ENCODE measurements at places on chromosomes 3 and 15.

DNA sequence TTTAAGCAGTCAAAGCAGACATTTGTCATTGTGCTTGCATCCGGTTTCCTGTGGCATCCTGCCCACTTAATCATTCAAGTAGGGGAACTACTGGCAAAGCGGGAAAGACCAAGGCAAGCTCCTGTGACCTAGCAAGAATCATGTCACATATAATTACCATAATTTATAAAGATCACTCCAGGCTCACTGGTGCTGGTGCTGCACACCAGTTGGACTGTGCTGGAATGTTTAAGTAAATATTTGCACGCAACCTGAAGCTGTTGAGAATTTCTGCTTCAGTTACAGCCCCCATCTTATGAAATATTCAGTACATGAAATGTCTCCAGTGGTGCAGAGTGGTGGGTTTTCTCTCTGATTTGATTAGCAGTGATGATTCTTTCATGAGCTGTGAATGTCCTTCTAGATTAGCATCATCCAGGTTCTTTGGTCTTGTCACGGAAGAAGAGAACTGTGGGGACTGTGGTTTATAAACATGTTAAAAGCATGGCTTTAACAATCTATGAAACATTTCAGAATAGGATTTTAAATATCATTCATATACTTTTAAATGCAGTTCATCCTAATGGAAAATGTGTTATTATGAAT is 621.3 kb upstream of the EPHA6 start:
- DNase-seq: no peak

- DNase-seq: no peak
Observed at GRCh38 chr3:42381551-42382082, 28.8 kb downstream of the LYZL4 start.

DNA sequence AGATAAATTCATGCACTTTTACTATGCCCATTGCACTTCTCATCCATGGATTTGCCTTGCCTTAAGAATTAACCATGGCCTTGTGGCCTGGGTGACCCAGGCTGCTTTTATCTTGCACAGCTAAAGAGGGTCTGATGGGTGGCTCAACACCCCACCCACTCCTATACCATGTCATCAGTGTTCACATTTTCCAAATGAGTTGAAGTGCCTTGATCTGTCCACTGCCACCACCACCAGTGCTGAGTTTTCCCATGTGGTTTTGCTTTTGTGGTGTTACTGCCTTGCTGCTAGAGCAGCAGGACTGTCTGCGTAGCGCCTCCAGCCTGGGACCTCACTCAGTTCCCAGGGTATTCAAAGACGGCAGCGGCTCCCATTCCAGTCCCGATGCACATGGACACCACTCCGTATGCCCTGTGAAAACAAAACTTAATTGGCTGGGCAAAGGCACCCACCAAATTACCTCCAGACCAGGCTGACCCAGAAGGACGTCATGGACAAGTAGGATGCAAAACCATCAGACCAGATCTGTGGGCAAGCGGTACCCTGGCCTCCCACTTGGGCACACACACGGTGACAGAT is 14.1 kb downstream of the ACAA1 start:
- DNase-seq: no peak

DNA sequence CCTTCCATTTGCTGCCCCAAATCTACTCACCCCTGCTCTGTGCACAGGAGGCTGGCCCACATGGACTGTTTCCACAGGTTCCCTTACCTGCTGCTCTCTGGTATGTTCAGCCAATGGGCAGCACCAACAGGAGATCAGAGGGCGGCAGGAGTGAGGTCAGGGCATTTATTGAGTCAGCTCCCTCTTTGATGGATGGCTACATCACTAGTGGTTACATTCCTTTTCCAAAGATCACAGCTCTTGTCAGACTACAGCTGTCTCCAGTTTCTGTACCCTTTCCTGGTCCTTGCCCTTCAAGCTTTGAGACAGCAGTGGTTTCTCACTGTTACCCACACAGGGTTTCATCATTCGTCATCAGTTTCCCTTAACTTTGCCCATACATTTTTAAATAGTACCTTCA is 325.1 kb downstream of the SUCLG2 start:
- no peak for DNase-seq

GRCh38 chr3:52979190-52979983 is 66.5 kb downstream of the SFMBT1 start:
- DNase-seq: no peak

GRCh38 chr3:31186041-31186440 is 291.6 kb upstream of the GADL1 start:
- DNase-seq: no peak

GRCh38 chr15:38253351-38253781 is 730 bp downstream of the SPRED1 start:
- no peak for DNase-seq
